ENCODE measurements at places on chromosomes 11 and 22.
A peak's percentile ranks its signal among the peaks of the same experiment; 100 is the strongest.

DNA sequence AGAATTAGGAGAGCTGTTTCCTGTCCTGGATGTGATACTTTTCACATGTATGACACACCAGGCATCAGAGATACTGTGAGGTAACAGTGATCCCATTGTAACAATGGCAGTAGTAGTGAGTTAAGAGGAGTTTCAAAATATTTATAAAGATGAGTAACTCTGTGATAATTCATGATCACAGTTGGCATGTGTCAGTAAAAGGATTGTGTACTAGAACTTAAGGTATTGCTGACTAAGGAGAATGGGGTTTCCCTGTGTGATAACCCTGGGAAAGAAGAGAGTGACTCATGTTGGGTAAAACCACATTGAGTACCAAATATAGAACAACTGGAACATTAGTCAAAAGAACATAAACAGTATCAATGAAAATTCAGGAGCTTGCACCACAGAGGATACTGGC, 22.9 kb upstream of the SLC5A1 start:
- peak; percentile 19 for DNase-seq

GRCh38 chr11:95076416-95076815, 9.7 kb downstream of the SRSF8 start:
- DNase-seq = no peak

- DNase-seq = no peak
These were observed 274.4 kb upstream of the SYN3 start for GRCh38 chr22:33332538-33332937.

- DNase-seq = no peak
These were observed 21.9 kb downstream of the OTOG start for GRCh38 chr11:17568944-17569343.

GRCh38 chr22:36571991-36572390, 43.0 kb upstream of the EIF3D start:
- no peak for DNase-seq

DNA sequence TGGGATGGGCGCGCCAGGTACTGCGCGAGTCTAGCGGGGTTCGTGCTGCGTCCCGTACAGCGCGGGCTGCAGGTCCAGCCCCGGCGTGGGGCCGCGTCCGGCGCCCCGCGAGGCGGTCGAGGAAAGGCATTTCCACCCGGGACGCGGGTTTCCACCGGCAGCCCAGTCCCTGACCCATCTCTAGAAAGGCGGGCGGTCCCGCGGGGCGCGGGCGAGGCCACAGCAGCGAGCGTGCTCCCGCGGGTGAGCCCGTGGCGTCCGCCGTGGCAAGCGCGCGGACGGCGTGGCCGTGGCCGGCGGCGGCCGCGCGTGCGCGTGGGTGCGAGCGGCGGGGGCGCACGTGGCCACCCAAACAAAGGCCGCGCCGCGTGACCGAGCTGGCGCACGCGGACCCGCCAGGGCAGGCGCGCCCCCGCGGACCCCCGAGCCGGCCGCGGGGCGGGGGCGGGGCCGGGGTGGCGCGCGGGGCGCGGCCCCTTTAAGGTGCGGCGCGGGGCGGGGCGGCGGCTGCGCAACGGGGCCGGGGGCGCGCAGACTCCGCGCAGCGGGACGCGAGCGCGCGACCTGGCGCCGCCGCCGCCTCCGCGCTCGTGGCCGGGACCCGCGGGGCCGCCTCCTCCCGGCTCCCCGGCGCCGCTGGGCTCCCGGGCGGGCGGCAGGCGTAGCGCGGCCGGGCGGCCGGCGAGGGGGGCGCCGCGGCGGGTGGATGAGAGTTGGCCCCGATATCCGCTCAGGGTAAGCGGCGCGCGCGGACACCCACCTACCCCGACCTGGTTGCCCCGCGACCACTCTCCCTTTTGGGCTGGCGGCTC, 39.3 kb upstream of the CELSR1 start:
- DNase-seq = peak; percentile 14

GRCh38 chr11:24556693-24557092, 59.8 kb downstream of the LUZP2 start:
- no peak for DNase-seq

- no peak for DNase-seq
These were observed 335.5 kb upstream of the CHORDC1 start for GRCh38 chr11:90558328-90558865.

- no peak for DNase-seq
These were observed 2.1 kb upstream of the CRACR2B start for GRCh38 chr11:825366-826226.

DNA sequence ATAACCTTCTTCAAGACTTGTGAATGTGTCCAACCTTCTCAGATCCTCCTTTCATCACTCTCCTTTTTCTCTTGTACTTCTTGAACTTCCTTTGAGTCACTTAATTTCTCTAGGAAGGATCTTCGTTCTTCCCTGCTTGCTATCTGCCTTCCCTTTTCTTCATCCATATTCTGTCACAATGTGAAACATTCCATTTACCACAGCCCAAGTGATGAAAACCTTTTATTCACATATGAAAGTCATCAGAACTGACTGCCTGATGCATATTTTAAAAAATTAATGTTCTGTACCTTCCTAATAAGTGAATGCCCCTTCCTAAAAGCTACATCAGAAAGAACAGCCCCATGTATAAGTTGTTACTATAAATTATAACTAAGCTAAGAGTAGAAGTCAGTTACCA, 520.4 kb upstream of the LUZP2 start:
- peak; percentile 61 for DNase-seq

GRCh38 chr22:41482319-41482935, 13.5 kb downstream of the ACO2 start:
- no peak for DNase-seq

DNA sequence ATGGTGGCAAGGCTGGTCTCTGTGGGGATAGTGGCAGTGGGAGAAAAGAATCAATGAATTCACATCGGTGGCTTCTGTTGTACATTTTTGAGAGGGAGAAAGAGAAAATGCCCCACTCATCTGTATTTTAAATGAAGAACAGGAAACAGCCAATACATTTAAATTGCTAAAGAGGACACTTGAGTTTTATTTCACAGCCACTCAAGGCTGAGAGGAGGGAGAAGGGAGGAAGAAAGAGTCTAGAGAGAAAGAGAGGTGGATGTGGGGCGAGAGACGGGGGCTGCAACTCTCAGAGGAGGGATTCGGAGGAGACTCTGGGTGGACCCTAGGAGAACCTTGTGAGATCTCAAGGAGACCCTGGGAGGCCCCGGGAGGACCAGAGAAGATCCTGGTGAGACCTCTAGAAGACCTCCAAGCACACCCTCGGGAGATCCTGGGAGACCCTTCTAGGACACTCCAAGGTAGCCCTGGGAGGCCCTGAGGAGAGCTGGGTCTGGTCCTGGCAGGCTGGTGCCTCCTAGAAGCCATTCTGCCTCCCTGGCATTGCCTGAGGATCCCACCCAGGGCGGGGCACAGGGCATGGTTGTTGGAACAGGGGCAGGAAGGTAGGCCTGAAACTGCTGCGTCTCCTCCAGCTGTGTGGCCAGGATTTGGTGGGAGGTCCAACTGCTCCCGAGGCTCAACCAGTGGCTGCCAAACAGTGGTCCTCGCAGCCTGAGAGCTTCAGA, 91.0 kb upstream of the SHISAL1 start:
- no peak for DNase-seq

- DNase-seq = no peak
These were observed 523.8 kb downstream of the BRD1 start for GRCh38 chr22:49303781-49304461.
